ENCODE measurements at places on chromosomes 16 and 17.

- DNase-seq = peak; percentile 44
Observed at GRCh38 chr17:66580184-66580955, 254.5 kb upstream of the CACNG5 start.

DNA sequence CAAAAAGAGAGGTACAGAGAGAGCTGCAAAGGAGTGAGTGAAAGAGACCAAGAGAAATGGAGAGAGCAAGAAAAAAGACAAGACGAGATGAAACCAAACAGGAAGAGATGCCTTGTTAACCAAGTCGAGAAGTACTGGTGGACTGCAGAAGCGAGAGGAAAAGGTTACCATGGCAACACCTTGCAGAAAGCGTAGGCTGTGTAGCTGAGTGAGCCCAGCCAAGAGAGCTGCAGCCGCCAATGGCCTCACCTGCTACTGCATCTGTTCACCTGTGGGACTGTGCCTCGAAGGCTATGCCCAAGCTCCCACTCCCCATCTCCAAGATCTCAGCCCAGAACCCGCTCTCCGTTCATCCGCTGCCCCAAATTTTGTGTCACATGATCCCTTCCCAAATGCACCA lies 161.3 kb downstream of the SLC39A11 start:
- no peak for DNase-seq

DNA sequence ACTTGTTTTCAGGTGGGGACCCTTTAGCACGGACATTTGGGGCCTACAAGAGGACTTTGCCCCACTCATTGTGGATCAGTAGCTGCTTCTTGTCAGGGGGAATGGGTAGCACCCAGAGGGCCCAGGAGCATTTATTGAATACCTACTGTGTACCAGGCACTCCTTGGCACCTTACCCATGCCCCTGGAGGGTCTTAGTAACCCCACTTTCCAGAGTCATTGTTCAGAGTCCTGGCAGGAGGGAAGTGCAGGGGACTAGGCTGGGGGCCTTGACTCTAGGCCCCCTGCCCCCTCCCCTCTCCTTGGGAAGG lies 21.0 kb upstream of the CIBAR2 start:
- no peak for DNase-seq

DNA sequence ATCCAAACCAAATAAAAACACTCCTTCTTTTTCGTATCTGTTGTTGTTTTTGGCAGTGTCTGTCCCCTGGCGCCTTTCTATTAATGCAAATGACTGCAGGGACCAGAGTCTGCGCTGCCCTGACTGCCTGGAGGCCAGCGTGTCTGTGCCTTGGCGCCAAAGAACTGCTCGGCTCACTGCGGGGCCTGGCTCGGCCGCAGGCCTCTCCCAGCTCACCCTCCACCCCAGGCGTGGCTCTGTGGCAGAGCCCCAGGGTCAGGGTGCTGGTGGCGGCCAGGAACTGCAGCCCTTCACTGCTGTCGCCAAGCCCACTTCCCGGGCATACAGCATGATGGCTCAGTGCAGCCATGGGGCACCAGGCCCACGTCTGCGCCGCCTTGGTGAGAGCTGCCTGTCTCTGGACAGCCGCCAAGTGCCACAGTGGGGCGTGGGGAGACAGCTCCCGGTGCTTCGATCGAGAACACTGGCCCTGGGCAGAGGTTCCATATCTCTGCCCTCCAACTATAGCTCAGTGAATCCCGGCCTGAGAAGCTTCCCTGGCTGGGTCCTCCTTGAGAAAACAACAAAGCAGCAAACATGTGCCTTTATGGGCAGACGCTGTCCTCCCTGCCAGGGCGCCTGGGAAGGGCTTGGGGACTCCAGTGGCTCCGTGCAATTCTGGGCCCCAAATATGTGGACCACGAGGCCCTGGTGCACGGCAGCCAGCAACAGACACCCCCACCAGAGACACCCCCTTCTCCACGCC lies 11.1 kb downstream of the CANT1 start:
- DNase-seq = peak; percentile 35

GRCh38 chr16:15672514-15673167 lies 22.6 kb downstream of the NDE1 start:
- DNase-seq = peak; percentile 84

GRCh38 chr17:34412965-34413441 lies 50.0 kb upstream of the CCL1 start:
- no peak for DNase-seq

- no peak for DNase-seq
Observed at GRCh38 chr16:57141822-57142631, 43.8 kb downstream of the PSME3IP1 start.

GRCh38 chr17:1365445-1366039 lies 34.5 kb downstream of the YWHAE start:
- peak; percentile 57 for DNase-seq
